ENCODE measurements at places on chromosomes 2 and 18.

GRCh38 chr2:147450661-147451510, 393.9 kb upstream of the ACVR2A start:
- H3K36me3 ChIP-seq, result no peaks in the 10 kb centered on the region
- H3K4me3 ChIP-seq, result no peak overlapping the region
- H3K27ac ChIP-seq, result no peak overlapping the region
- no peak for DNase-seq
- H3K27me3 ChIP-seq, result no peaks in the 10 kb centered on the region

DNA sequence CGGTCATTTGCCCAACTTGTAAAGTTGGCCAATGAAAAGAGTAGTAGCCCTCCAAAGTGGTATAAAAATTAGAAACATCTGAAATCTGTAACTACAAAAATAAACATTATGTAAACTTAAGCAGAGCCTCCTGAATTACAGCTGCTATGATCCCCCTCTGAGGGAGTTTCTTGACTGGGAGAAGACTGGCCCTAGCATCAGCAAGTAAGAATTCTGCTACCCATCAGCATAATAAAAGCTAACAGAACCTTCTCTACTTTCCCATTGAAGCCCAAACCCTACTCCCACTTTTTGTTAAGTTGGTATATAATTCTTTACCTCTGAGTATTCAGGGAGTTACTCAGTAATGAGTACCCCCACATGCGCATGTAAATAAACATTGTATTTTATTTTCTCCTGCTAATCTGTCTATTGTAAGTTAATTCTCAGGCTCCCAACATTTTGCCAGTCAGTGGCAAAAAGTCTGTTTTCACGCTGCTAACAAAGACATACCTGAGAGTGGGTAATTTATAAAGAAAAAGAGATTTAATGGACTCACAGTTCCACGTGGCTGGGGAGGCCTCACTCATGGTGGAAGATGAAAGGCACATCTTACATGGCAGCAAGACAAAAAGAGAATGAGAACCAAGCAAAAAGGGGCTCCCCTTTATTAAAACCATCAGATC, 71.3 kb downstream of the MYL12B start:
- H3K36me3 ChIP-seq, result no peaks in the 10 kb centered on the region
- no peaks in the 10 kb centered on the region for H3K4me1 ChIP-seq
- H3K27me3 ChIP-seq, result no peaks in the 10 kb centered on the region
- no peak overlapping the region for H3K4me3 ChIP-seq

DNA sequence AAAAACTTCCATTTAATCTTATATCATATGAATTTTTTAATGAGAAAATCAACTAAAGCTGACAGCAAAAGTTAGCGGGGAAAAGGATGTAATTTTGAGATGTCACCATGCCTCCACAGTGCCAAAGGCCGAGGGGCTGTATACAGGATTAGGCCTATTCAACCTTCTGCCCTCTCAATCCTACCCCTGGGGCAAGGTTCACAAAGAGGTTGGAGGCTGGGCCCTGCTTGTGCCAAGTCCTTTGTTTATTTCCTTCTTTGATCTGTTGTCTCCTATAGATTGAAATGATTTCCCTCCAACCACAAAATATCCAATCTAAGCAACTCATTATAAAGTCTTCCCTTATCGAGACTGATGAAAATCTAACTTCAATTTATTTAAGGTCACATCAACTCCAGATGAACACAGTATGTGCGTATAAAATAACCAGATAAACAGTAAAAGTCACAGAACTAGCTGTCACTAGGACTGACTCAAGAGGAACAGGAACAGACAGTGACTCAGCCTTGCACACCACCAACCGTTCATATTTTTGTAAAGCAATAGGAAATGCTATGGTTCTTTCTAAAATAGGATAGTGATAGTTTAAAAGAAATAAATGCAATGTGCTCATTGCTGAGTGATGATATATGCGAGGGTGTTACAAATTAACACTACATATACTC, 95.8 kb downstream of the SLC25A12 start:
- no peak overlapping the region for H3K27ac ChIP-seq
- H3K4me1 ChIP-seq, result no peaks in the 10 kb centered on the region
- no peak overlapping the region for H3K4me3 ChIP-seq
- H3K27me3 ChIP-seq, result no peaks in the 10 kb centered on the region
- DNase-seq, result no peak

DNA sequence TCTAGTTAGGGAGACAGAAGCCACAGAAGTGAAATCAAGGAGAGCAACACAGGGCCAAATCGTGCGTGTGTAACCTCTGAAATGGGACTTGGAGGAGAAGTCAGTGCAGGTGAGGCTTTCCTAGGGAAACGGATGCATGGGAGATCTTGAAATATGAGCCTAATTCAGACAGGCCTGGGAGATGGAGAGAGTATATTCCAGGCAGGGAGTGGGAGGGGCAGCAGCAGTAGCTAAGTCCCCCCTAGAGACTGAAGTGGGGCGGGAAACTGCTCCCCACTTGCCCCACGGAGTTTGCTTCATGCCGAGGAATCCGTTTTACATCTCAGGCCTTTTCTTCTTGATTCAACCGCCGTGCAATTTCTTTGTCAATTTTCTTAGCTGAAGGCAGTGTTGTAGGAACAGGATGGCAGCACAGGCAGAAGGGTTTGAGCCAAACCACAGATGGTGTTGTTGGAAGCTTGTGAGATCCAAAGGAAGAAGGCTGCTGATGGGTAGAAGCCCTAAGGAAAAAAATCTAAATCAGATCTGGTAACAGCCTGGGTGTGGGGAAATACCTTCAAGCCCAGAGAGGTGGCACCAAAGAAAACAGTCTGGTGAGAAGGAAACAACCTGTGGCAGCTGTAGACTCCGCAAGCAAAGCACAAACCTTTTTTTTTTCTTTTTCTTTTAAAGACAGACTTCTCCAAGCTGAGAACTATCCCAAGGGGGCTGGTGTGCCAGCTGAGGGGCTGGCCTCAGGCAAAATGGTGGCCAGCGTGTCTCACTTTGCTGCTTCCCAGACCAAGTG, 40.2 kb downstream of the EPAS1 start:
- no peaks in the 10 kb centered on the region for H3K36me3 ChIP-seq
- no peaks in the 10 kb centered on the region for H3K27me3 ChIP-seq
- H3K4me3 ChIP-seq, result no peak overlapping the region
- no peak overlapping the region for H3K27ac ChIP-seq

DNA sequence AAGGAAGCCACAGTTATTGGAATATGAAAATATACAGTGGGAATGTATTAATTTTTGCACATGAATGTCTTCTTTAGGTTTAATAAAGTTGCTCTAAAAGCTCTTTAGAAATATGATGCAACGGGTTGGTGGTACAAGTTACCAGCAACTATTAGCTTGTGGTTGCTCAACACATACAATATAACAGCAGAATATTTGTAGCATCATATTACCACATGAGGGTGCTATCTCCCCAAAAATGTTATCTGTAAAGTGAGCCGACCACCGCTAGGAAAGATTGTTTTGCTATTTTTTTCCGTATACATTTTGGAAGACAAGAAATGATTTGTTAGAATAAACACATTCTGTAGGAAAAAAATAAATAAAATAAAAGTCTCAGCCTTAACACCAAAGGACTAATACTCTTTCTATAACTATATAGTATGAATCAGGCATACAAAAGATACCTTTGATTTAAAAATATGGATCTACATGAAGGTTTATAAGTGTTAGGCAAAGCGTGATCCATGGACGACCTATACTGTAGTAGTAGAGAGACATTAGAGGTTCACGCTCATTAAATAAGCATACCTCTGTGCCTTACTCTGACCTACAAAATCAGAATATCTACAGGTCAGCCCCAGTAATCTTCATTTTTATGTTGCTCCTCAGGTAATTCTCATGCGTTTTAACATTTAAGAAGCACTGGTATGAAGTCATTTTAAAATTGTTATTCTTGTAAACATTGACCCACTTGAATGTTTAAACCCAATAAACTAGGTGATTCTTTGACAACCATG, 1110.6 kb upstream of the ACVR2A start:
- no peak overlapping the region for H3K27ac ChIP-seq
- no peak overlapping the region for H3K4me3 ChIP-seq
- H3K27me3 ChIP-seq, result no peaks in the 10 kb centered on the region
- no peaks in the 10 kb centered on the region for H3K36me3 ChIP-seq

DNA sequence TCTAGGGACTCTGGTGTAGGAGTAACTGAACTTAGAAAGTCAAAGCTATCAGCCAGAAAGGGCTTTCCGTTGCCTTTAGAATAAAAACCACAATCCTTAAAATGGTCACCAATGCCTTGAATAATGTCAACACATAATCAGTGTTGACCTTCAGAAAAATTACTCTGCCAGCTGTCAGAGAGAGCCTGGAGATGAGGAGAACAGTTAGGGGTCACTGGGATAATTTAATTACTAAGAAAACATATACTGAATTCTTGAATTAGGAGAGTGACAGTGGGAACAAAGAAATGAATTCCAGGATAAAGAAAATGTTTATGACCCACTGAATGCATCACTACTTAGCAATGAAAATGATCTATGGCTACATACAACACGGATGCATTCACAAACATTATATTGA, 23.4 kb upstream of the UGP2 start:
- no peaks in the 10 kb centered on the region for H3K4me1 ChIP-seq
- H3K27me3 ChIP-seq, result no peaks in the 10 kb centered on the region
- H3K27ac ChIP-seq, result no peak overlapping the region
- H3K4me3 ChIP-seq, result no peak overlapping the region
- DNase-seq, result no peak

- peaks cover 7% of the 10 kb centered on the region for H3K4me1 ChIP-seq
- H3K27ac ChIP-seq, result no peak overlapping the region
- peak; percentile 53 for DNase-seq
- H3K27me3 ChIP-seq, result no peaks in the 10 kb centered on the region
- no peaks in the 10 kb centered on the region for H3K36me3 ChIP-seq
These were observed 132.2 kb upstream of the ITGB6 start for GRCh38 chr2:160332318-160332717.

DNA sequence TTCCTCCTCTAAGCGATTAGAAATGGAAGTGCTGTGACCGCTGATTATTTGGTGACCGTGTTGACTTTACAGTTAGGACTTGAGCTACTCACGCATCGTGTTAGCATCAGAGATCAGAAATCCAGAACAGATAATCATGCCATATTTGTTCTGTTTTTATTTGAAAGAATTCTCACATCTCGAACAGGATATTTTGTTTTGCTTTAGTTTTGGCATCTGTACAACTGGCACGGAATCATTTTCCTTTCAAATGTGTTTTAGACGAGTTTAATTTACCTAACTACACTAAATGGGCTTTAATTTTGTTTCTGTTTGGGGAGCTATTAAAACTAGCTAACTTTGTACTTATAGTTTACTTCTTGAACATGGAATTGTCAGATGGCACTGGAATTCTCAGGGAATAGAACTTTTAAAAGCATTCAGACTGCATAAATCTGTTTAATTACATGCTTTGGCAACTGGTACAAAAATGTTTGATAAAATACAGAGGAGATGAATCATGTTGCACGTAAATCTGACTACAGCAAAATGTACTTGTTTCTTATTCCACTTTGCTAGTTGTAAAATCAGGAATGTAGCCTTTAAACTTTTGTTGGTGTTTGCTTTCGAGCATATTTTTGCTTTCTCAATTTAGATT, 1.4 kb downstream of the ITPRID2 start:
- peak overlapping the region; percentile 69 for H3K27ac ChIP-seq
- H3K36me3 ChIP-seq, result no peaks in the 10 kb centered on the region
- peak overlapping the region; percentile 90 for H3K4me3 ChIP-seq
- peaks cover 18% of the 10 kb centered on the region for H3K4me1 ChIP-seq
- no peaks in the 10 kb centered on the region for H3K27me3 ChIP-seq

- H3K4me3 ChIP-seq, result no peak overlapping the region
- no peak for DNase-seq
- H3K27ac ChIP-seq, result no peak overlapping the region
- no peaks in the 10 kb centered on the region for H3K27me3 ChIP-seq
These were observed 126.1 kb downstream of the CTNNA2 start for GRCh38 chr2:79638954-79639353.

- no peaks in the 10 kb centered on the region for H3K36me3 ChIP-seq
- H3K4me3 ChIP-seq, result no peak overlapping the region
- H3K27me3 ChIP-seq, result no peaks in the 10 kb centered on the region
- H3K27ac ChIP-seq, result no peak overlapping the region
- peak; percentile 21 for DNase-seq
These were observed 1111.1 kb upstream of the KLHL29 start for GRCh38 chr2:22273853-22274252.

GRCh38 chr18:52046842-52047241, 293.2 kb upstream of the DCC start:
- H3K4me3 ChIP-seq, result no peak overlapping the region
- no peaks in the 10 kb centered on the region for H3K36me3 ChIP-seq
- 0 out of 2 replicates have a peak, but pooled peaks cover 5% of the 10 kb centered on the region for H3K4me1 ChIP-seq
- no peak overlapping the region for H3K27ac ChIP-seq

Measured in MM.1S (cell line).